ENCODE measurements at places on chromosomes 3 and 15.

- DNase-seq: no peak
Observed at GRCh38 chr3:98977520-98977919, 76.0 kb upstream of the DCBLD2 start.

DNA sequence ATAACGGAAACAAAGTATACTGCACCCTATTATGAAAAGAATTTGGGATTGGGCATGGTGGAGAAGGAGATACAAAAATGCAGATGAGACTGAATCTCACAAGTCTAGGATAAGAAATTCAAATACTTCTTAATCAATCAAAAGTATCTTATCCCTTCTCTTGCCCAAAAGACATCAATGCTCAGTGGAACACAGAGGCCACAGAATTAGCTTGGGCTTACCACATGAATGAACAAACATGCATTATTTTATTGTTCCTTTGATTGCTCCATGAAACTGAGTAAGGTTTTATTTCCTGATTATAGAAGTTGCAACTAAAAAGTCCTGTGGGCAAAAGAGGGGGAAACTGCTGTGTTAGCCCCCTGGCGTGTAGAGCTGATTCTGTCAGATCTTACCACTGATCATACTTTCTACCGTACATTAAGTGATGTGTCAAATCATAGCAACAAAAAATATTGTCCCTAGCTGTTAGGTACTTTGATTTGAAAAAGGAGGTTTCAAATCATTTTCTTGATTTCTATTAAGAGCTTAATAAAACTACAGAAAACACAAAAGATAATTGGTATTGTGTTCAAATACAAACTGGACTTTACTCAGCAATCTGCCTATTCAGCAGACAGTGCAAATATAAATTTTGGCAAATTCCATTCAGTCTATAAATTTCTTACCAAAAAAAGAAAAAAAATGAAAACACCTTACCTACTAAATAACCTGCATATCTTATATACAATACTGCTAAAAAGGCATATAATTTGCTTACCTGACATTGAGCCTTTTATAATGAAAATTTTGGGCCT, 7.9 kb upstream of the GASK1A start:
- no peak for DNase-seq

DNA sequence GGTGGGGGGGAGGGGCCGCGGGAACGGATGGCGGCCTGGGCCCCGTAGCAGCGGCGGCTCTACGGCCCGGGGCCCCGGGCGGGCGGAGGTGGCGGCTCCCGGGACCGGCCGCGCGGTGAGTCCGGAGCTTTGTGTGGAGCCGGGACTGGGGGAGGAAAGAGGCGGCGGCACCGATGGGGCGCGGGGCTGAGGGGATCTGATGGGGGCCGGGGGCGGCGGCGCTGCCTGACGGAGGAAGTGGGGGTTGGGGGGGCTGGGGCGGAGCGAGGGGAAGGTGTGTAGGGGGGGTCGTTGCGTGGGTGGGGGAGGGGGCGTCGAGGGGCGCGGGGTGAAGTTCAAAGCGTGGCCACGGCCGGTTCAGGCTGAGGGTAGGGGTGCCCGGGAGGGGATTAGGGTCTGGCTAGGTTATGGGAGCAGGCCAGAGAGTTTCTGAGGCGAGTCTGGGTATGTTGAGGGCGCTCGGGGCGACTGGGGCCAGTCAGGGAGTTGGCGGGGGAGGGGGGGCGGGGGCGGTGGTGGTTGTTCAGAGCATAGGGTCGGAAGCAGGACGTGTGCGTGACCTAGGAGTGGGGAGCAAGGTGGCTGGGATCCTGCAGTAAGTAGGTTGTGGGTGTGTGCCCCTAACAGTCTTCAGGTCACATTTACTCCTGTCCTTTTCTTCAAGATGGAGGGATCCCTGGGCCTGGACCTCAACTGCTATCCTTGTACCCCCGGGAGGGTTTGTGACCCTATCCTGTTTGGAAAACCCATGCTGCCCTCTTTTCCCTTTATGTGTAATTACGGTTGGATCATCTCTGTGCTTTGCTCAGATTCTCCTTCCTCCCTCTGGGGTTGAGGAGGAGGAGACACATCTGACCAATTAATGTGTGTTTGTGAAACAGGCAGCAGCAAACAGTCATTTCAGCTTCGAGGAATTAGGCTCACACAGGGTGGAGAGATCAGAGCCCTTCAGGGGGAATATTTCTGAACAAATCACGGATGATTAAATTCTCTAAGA, 644 bp downstream of the ZNF609 start:
- DNase-seq: peak; percentile 76

DNA sequence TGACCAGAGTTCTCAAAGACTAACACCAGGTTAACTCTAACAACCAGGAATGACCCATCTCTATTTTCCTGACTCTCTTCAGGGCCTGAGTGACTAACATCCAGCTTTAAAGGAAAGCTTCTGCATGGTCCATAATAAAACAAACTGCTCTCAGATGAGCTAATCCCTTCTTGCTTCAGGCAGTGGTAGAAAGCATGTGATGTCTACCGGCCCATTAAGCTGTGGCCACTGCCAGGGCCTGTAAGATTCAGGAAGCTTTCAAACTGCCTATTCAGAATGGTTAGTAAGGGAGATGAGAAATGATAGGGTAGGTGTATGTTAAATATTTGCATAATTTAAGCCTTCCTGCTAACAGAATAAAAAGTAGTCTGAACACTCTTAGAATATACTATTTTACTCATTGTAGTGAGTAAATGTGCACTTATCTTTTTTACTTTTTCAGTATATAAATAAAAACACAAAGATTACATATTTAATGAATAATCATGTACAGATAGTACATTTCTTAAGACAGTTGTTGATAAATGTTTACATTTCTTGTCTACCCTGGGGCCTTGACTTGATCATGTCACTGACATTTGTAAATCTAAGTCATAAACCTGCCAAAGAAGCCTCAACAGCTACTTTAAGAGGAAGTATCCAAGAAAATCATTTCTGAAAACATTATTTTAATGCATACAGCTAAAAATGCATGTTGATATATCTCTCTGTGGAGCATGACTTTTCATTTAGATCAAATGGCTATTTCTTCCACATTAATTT, 222.0 kb downstream of the MCTP2 start:
- no peak for DNase-seq

- no peak for DNase-seq
Observed at GRCh38 chr3:64918989-64919388, 231.2 kb upstream of the ADAMTS9 start.

DNA sequence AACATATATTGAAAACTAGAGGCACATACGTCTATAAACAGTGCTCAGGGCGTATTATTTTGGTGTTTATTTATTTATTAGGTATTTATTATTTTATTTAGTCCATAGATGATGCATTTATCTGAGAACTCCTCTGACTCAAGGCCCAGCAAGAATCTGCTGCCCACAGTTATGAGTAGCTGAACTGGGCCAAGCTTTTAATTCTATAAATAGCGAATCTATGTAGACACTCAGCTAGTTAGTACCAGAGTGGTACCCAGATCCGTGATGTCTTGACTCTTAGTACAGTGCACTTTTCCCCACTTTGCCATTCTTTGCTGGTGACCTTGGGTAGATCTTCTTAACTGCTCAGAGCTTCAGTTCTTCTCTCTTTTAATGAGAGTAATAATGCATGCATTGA, 370.4 kb upstream of the TPRG1 start:
- DNase-seq: no peak

- DNase-seq: peak; percentile 70
Observed at GRCh38 chr3:15310491-15311370, 21.7 kb downstream of the SH3BP5 start.

DNA sequence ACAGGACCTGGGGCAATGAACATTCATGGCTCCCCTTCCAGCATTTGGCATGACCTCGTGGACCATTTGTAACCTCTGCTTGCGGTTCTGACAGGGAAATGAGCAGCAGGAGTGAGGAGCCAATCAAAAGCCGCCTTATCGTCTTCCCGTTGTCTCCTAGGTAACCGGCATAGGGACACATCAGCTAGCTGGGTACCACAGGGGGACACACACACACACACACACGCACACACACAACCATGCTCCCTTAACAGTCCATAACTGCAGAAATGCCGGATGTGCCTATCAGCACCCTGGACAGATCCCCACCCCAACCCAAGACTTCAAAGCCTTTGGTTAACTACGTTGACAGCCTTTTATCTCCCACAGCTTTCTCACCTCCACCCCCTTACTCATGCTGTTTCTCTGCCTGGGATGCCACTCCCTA, 53.4 kb upstream of the CCDC174 start:
- peak; percentile 93 for DNase-seq

DNA sequence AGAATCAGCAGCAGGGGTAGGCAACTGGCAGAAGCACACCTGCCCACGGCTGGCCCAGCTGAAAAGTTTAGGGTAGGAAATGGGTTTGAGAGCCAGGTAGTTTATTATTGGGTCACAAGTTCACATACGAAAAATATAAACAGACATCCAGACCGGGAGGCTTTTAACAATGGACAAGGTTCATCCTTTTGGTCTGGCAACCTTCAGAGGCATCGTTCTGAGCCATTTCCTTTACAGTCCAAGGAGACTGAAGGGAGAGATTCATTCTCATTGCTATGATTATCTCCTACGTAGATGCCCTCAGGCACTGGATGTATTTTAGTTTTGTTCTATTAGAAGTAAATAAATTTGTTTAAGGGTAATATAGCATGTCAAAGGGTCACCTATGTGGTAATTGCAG, 248.0 kb upstream of the THBS1 start:
- no peak for DNase-seq

DNA sequence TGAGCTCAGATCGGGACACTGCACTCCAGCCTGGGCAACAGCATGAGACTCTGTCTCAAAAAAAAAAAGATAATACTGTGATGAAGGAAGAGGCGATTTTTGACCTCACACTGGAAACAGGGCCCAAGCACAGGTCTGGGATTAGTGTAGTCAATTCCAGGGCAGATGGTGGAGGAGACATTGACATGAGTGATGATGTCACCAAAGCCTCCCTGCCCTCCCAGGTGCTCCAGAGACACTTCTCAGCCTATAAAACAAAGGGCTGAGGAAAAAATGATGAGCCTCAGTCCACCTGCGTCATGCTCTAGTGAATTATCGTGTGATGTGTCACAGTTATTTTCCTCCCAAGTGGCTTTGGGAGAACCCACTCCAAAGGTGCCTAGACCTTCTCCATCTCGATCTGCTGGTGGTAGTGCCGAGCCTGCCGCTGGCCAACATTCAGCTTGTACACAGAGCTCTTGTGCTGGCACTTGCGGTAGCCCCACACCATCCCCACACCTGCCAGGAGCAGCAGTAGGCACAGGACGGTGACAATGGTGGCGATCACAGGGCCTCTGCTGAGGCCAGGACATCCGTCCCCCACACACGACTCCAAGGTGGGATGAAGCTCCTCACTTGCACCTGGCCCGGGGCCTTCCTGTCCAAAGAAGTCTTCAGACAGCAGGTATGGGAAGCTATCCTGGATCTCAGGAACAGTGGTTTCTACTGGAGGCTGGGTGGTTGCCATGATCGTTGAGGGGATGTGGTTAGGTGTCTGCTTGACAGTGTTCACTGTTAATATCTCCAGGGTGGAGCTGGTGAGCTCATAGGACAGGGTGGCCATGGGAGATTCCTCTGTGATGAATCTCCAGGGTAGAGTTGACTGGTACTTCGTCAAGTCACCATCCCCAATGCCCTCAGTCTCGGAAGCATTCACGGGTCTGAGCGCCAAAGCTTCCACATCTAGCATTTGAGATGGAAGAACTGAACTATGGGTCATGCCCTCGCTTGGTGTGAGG, 38.8 kb downstream of the CRTAP start:
- no peak for DNase-seq

GRCh38 chr15:57634290-57634689, 42.6 kb downstream of the MYZAP start:
- no peak for DNase-seq

- DNase-seq: no peak
Observed at GRCh38 chr3:62597491-62597890, 224.1 kb upstream of the FEZF2 start.

- DNase-seq: no peak
Observed at GRCh38 chr3:185852635-185853034, 27.8 kb upstream of the IGF2BP2 start.

Data from endodermal cell (in vitro differentiated cells).